NCI-H1930 (cell line): ENCODE measurements at places on chromosomes 7 and 10.

GRCh38 chr10:86167762-86168128 is 198.8 kb downstream of the GRID1 start:
- no peak for DNase-seq

DNA sequence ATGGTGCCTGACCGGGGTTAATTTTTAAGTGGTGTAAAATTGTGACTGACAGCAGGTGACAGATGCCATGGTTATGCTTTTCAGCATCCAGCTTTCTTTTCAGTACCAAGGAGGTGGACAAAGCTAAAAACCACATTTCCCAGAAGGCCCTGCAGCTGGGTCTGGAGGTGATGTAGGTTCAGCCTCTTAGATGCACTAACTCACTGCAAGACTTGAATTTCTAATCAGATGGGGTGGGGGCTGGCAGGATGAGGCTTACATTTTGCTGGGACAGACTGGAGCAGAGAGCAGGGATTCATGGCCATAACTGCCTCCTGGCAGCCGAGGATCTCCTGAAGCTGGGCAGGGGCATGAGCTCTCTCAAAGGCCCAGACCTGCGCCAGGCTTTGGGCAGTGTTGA is 52.4 kb downstream of the PDIA4 start:
- DNase-seq = no peak

GRCh38 chr10:49577182-49577925 is 32.8 kb upstream of the SLC18A3 start:
- no peak for DNase-seq

GRCh38 chr7:155258226-155258560 is 39.5 kb upstream of the INSIG1 start:
- DNase-seq = no peak

DNA sequence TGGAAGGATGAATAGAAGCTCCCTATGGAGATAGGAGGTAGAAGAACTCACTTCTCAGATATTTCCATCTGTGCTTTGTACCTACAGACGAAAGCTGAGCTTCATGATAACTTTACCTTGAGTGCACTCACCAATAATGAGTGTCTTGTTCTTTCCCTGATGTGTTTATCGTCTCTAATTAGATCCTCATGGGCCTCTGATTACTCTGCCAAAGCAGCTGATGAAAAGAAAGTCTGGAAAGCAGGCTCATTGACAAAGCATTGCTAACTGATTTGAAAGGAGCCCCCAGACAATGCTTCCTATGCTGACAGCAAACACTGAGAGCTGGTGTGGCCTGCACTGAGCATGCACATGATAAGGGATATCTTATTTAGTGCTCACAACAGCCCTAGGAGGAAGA is 183.9 kb upstream of the GHITM start:
- DNase-seq = no peak

DNA sequence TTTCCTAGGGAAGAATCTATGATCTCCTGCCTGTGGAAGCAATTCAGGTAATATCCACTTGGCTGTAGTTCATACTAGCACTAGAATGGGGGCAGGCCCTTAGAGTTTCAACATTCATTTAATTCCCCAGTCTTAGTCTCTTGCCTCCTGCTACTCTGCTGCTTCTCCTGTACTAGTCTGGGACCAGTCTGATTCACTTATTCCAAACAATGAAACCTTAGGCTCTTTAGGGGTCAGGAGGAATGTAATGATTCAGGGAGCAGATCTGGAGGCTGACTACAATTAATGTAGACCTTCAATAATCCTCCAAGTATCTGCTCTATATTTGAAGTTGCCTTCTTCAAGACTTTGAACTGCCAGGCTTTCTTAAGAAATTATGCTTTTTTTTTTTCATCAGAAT is 101.8 kb downstream of the GNAT3 start:
- DNase-seq = no peak

DNA sequence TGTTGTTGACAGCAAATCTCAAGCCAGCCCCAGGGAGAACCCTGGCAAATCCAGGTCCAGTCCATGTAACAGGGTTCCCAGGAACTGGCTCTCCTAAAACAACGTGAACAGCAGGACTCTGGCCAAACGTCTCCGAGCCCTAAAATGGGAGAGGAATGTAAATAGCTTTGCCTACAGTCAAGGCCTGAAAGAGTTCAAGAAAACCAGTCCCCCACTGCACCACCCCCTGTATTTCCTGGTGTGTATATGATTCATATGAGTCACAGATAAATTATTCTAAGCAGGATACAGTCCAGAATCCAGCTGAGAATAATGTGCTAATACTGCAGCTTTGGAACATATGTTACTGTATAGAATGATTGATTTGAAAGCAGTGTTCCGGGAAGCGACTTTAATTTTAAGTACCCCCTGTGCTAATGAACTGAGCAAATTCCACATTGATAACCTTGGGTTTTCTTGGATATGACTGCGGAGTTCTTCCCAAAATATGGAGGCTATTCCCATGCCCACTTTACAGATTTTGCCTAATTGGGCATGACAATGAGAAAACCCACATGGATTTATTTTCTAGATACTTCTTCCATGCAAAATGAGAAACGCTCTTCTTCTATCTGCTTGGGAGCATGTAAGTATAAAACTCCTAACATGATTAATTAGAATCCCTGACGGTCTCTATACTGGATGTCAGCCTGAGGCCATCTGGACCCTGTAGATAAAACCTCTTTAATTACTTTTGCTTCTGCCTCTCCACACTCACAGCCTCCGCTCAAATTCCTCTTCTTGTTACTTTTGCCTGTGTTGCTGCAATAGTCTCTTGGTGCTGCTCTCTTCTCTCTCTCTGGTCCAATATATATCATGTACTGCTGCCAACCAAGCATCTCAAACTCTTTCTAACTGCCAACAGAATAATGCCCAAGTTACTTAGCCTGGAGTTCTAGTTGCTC is 50.2 kb downstream of the LAMB4 start:
- DNase-seq = no peak

- DNase-seq = no peak
These were observed 659.2 kb downstream of the SDK1 start for GRCh38 chr7:3960050-3960763.

DNA sequence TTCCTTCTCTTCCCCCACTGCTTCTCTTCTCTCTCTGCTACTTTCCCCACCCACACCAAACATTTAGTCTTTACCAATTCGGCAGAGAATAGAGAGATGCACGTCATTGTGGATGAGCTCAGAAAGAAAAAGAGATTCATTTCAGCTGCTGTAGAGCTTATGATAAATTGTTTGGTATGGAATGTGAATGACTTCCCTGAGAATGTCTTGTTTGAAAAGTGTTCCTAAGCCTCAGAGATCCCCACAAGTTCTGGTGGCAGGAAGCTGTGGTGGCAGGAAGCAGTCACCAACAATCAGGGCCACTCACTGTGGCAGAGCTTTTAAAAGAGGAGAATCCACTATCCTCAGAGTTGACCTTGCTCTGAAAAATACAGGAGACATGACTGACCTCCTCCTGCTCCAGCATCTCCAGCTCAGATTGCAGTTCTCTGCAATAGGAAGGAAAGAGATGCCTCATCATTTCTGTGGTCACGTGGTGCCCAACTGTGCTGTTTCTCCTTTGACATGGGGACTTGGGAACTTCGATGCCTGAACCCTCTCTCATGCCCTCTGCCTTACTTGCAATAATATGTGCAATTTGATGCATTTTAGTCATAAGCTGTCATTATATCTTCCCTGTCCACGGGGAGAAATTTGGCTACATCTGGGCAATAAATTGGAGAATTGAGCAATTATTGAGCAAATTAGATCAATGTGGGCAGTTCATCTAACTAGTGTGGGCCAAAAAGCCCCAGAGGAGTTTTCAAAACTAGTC is 76.5 kb downstream of the BMPER start:
- no peak for DNase-seq

DNA sequence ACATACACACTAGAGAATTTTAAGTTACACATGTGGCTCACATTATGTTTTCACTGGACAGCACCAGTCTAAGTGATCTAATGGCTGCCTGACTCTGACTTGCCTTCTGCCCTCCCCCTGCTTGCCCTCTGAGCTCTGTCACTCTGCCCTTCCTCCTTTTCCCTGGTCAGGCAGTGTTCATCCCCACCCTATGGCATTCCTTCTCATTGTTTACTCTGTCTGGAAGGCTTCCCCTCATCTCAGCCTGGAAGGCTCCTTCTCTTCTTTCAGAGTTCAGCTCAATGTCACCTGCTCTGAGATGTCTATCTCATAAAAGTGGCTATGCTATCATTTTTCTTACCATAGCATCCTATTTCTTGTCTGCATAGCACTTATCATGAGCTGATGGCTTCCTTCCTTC is 305.7 kb downstream of the BMPER start:
- DNase-seq = no peak

GRCh38 chr10:108404155-108404554 is 1239.6 kb upstream of the SORCS1 start:
- no peak for DNase-seq

- no peak for DNase-seq
These were observed 20.8 kb downstream of the GHRHR start for GRCh38 chr7:30984359-30985107.

DNA sequence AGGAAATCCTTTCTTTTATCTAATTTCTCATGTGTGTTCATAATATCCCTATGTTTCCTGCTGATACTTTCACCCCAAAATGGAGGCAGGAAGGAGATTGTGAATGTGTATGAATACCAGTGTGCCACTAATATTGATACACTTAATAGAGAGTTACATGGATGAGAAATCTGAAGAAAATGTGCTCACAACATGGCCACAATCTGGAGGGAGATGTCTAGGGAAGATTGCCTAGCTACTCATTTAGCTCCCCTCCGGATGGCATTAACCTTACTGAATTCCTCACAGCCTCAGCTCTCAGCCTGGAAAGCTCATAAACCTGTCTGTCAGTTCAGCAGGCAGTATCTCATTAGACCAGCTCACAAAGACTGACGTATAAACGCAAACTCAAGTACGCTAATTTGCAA is 23.4 kb upstream of the DMTF1 start:
- no peak for DNase-seq

DNA sequence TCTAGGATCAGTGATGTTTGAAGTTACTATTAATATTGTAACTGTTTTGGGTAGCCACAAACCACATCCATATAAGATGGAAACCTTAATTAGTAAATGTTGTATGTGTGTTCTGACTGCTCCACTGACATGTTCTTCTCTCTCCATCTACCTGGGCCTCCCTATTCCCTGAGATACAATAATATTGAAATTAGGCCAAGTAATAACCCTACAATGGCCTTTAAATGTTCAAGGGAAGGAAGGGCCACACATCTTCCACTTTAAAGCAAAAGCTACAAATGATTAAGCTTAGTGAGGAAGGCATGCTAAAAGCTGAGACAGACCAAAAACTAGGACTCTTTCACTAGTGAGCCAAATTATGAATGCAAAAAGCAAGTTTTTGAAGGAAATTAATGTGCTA is 176.4 kb upstream of the ANK3 start:
- DNase-seq = no peak

GRCh38 chr10:114940735-114941134 is 2.7 kb downstream of the TRUB1 start:
- DNase-seq = no peak

- DNase-seq = no peak
These were observed 24.4 kb upstream of the ZNF273 start for GRCh38 chr7:64878684-64879083.

- no peak for DNase-seq
These were observed 11.8 kb downstream of the BZW2 start for GRCh38 chr7:16657656-16658279.
